Stimulated activated CD8-positive, alpha-beta memory T cell treated with anti-CD3 and anti-CD28 coated beads, Interleukin-7, amount 100 ng/mL, for 1 hour (primary cell): ENCODE measurements at places on chromosomes 6 and 20.
A peak's percentile ranks its signal among the peaks of the same experiment; 100 is the strongest.

GRCh38 chr6:24935366-24936152 lies at the start of gene RIPOR2:
Gene RIPOR2 (minus strand): TSS chr6:24935960. CDS start chr6:24935898, 62 bp downstream.
- peak; percentile 51 for DNase-seq

GRCh38 chr20:50722424-50723155 lies 8.8 kb upstream of the PARD6B start:
- DNase-seq, result no peak

- no peak for DNase-seq
Observed at GRCh38 chr20:61049684-61050083, 202.4 kb upstream of the CDH4 start.

GRCh38 chr6:134162932-134163331 lies 110.5 kb upstream of the SLC2A12 start:
- no peak for DNase-seq

DNA sequence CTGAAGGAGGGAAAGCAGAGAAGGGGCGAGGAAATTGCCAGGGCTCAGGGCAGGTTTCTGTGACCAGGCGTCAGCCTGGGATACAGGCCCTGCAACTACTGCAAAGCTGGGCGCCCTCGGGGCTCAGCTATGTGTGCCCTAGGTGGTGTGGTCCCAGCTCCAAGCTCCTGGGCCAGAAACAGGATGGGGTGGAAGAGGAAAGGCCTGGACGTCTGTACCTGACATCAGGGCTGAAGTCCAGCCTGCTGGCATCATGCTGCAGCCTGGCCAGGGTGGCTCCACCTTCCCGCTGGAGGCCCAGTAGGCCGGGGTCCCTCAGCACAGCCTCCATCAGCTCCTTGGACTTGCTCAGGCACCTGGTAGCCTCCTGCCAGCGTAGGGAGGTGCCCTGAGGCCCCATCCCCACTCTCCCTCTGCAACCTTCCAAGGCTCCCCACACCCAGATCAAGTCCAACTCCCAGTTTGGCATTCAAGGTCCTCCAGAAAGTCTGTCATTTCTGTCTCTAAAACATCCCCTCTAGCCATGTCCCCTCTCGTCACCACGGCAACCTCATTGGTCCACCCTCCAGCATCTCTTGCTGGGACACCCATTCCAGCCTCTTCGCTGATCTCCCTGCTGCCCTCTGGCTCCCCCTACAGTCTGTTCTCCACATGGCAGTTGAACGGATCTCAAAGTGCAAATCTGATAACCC lies 38.2 kb downstream of the KIAA1755 start:
- DNase-seq, result no peak

- DNase-seq, result no peak
Observed at GRCh38 chr6:143268439-143268838, 182.1 kb downstream of the ADAT2 start.

- no peak for DNase-seq
Observed at GRCh38 chr20:33127422-33128097, 40.4 kb upstream of the BPIFA2 start.

GRCh38 chr6:163646866-163647265 lies 232.3 kb downstream of the QKI start:
- DNase-seq, result no peak
